ENCODE measurements at places on chromosomes 5 and 9.
A peak's percentile ranks its signal among the peaks of the same experiment; 100 is the strongest.

GRCh38 chr9:121902461-121903135 lies 190.5 kb downstream of the TTLL11 start:
- DNase-seq, result peak; percentile 88

DNA sequence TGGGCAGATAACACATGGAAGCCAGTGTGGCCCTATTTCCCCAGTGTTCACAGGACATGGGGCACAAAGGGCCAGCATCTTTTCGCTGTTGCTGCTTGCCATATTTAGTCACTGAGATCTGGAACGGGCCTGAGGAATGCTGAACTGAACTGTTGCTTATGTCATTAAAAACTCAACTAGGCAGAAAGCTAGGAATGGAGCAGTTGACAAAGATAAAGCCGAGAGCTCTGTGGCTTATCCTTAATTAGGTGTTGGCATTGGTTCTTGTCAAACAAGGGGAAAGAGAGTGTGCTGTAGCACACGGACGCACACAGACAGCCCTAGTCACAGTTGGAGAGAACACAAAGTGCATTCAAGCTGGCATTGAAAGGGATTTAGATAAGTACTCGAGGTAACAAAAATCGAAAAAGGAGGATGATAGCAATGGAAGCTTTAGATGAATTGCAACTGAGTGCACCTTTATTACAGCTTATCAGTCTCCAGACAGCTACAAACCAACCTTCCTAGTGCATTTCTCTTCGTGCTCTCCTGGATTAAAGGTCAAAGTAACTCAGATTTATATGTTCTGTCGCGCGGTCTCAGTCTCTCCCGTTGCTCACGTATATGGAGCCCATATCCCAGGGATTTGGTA lies 450.2 kb upstream of the ZNF608 start:
- DNase-seq, result no peak

DNA sequence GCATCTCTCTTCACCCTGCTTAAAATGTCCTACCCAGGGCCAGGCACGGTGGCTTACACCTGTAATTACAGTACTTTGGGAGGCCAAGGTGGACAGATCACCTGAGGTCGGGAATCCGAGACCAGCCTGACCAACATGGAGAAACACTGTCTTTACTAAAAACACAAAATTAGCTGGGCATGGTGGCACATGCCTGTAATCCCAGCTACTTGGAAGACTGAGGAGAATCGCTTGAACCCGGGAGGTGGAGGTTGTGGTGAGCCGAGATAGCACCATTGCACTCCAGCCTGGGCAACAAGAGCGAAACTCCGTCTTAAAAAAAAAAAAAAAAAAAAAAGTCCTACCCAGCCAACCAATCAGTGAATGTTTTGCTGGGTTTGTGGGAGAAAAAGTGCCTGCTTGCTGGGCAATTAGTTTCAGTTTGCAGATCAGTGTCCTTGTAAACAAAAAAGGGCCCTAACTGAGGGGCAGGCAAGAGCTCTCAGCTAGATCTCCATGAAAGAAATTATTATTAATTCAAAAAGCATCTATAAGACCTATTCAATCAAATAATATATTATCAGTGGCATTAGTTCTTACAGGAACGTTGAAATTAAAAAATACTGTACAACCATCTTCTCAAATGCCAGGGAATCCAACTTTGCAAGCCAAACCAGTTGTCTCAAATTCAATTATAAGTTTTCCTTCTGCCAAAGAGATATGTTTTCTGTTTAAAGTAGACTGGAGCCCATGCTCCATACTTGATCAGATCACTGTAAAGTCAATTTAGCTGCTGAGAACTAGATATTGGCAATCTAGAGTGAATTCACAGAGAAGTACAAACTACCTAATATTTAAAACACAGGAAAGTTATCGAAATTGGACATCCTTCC lies 3.9 kb downstream of the MEGF9 start:
- peak; percentile 63 for DNase-seq

DNA sequence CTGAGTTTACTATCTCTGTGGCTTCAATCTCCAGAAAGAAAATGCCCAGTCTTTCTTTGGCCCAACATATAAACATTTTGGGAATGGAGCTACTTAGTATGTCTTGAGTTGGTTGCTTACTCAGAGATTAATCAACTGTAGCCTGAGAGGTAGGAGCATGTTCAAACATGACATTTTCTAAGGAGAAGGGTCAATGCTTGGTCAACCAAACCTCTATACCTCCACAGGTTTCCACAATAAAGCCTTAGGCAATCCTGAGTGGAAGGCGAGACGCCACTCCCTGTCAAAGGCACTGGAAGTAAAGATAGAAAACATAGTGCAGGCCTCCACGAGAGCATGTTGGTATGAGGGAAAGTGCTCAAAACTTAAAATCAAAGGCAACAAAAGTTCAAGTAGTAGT lies 411.4 kb downstream of the KCTD16 start:
- DNase-seq, result no peak

DNA sequence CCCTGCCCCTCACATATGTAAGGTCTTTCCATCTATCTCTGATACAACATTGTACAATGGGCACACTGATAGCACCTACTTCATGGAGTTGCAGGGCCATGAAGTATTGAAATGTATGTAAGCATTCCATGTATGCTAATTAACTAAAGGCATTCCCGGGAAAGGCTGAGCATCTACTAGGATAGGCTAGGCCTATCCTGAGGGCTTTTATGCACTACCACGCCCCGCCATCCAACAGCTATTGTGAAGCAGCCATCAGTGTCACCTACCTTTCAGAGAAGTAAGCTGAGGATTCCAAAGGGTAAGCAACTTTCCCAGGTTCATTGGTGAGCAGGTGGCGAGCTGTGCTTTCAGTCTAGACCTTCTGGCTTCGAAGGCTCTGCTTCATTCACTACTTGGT lies 47.6 kb downstream of the NSG2 start:
- DNase-seq, result no peak

GRCh38 chr5:78542321-78542840 lies 106.2 kb downstream of the LHFPL2 start:
- no peak for DNase-seq

- peak; percentile 68 for DNase-seq
Observed at GRCh38 chr5:79133657-79134451, 22.2 kb downstream of the BHMT start.

- DNase-seq, result no peak
Observed at GRCh38 chr5:122921826-122922225, 76.4 kb downstream of the SNX24 start.

DNA sequence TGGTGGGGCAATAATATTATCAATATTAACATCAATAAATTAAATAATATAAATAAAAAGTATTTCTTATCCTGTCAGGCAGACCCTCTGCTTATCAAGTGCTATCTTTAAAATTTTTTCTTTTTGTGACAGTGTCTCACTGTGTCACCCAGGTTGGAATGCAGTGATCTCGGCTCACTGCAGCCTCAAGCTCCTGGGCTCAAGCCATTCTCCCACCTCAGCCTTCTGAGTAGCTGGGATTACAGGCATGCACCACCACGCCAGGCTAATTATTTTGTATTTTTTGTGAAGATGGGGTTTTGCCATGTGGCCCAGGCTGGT lies 53.2 kb downstream of the NDST1 start:
- DNase-seq, result no peak

DNA sequence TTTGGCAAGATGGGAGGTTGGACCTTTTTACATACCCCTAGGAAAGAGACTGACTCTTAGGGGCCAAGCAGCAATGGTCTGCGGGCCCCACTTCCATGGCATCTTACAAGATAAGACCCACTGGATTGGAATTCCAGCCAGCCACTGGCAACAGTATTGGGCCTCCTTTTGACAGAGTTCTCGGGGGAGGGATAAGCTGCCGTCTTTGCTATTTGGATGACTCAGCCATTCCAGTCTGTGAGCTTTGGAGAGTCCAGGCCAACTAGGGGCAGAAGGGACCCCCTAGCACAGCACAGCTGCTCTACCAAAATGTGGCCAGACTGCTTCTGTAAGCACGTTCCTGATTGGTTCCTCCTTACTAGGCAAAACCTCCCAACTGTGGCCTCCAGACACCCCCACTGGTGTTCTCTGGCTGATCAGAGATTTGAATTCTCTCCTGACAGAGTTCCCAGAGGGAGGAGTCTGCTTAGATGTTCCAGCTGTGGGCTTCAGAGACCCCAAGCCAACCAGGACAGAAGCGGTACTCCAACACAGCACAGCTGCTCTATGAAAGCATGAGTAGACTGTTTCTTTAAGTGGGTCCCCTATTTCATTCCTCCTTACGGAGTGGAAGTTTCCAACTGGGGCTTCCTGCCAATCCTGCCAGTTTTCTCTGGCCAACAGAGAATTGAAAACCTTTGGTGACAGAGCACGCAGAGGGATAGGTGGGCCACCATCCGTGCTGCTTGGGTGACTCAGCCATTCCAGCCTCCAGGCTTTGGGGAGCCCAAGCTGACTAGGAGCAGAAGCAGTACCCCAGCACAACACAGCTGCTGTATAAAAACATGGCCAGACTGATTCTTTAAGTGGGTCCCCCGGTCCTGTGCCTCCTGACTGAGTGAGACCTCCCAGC lies 672.1 kb upstream of the RIOK2 start:
- DNase-seq, result no peak

GRCh38 chr9:3263698-3264097 lies 262.1 kb downstream of the RFX3 start:
- no peak for DNase-seq

GRCh38 chr5:80269991-80270438 lies 14.2 kb upstream of the SERINC5 start:
- DNase-seq, result no peak

GRCh38 chr5:119926301-119926700 lies 296.9 kb downstream of the FAM170A start:
- no peak for DNase-seq

DNA sequence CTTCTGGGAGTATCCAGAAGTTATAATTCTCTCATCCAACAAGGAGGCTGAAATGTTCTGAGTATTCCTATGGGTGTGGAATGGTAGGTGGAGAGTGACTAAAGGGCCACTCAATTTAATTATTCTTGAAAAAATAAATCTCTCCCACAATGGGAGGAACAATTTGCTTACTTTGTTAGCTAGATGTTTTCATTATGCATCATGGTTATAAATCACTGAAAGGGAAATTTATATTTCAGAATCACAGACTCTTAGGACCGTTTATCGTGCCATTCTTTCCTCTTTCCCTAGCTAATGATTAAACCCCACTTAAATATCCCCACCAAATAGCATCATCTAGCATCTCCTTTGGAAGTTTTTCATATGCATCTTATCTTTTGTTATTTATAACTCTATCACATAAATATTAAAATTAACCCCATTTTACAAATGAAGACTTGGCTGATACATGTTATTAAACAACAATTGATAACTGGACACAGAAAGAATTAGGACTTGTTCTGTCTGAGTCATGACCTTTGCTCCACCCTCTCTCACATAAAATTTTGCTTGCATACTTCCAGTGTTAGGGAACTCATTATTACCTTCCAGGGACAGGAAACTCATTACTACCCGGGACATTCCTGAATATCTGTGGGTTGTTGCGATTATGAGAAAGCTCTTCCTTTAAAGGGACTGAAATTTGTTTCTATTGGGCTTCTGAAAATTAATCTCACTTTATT lies 94.9 kb upstream of the NMUR2 start:
- DNase-seq, result no peak

DNA sequence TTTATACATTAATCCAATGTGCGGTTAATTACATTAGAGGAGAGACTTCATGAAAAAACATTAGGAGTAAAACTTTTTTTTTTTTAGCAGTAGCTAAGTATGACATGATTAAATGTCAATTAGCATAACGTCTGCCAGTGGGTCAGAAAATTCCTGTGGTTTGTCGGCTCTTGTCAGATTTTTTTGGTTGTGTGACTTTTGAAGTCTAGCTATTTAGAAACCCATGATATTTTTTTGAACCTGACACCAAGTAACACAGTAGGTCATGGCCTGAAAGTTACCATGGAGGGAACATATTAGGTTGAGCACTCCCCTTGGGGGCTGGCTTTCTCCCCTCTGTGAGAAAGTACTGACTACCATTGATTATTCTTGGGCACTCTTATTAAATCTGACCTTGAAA lies 84.8 kb upstream of the ALDH1A1 start:
- no peak for DNase-seq

DNA sequence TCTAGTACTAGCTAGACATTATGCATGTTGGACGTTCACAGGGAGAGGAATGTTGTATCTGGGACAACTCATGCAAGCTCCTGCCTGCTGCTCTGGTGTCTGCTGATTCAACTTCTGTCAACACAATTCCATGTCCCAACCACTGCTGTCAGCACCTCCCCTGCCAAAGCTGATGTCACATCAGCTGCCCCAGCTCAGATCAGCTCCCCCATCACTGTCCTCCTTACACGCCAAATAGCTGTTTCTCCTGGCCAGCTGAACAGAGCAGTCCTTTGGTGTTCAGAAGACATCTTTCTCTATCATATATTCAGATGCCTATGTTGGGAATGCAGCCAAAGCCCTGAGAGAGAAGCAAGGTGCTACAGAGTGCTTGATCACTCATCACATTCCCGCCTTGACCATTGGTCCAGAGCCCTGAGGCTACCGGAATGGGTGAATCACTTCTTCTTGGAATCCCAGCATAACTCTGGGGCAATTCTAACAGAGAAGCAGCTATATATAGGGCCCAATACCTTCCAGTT lies 223.3 kb downstream of the SEC61B start:
- peak; percentile 89 for DNase-seq

- no peak for DNase-seq
Observed at GRCh38 chr9:114058688-114059046, 19.4 kb downstream of the AMBP start.

DNA sequence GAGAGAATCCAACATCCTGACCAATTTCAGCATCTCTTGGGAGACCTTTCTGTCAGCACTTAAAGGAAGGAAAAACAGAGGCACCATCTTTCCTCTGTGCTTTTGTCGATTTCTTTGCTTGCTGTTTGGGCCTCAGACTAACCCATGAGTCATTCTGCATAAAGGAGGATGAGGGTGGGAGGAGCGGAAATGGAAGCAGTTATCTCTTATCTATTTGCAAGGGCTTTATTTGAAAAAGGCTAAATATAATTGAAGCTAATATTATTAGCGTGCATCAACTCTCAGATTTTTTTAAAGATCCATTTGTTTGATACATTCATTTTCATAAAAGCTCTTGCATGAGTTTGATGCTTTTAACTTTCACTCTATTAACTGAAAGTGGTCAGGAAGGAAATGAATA lies 72.9 kb downstream of the ZNF622 start:
- no peak for DNase-seq

- DNase-seq, result no peak
Observed at GRCh38 chr5:127943061-127943371, 140.6 kb upstream of the SLC12A2 start.

DNA sequence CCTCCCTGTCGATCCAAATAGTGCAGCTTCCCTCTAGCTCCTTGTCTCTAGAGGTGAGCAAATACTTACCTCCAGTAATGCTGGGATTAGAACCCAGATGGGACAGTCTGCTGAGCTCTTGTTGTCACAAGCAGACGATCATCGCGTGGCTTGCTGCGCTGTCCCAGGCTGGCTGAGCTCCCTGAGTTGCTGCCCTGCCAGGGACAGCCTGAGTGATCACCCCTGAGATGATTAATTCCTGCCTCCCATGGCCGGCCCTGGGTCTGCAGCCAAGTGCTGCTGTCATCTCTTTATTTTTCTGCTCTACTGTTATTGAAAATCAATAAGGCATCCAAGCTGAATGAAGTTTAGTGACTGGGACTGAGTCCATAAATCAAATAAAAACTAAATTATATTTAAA lies 94.0 kb upstream of the ALDH1B1 start:
- DNase-seq, result no peak

Measured in GM03348 (cell line).